Putamen (tissue), 1 donor: ENCODE measurements at places on chromosomes 5 and 9.

GRCh38 chr5:4911646-4912403 lies 228.3 kb upstream of the ADAMTS16 start:
- no peak for DNase-seq

- DNase-seq: no peak
These were observed 305.0 kb upstream of the TNC start for GRCh38 chr9:115422932-115423440.

GRCh38 chr5:4579679-4580078 lies 560.5 kb upstream of the ADAMTS16 start:
- no peak for DNase-seq

DNA sequence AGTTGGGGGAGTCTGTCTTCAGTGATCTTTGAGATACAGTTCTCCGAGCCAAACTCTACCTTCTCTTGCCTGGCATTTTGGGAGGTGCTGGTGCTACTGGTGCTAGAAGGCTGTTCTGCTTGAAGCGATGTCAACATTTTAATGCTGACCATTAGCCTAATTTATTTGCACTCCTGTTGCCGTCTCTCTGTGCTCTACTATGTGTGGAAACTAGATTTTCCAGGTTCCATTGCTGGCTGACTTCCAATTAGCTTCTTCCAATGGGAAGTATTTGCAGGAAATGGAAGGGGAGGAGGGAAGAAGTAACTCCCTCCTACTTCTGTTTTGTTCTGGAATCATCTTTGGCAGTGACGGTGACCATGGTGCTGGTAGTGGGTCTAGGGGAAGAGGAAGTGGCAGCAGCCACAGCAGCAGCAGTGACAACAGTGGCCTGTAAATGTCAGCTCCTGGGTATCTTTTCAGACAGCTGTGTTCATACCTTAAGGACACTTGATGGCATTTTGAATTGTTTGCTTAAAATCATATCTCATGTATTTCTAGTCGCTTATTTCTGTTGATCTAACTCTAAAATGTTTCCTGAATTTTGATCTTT lies 7.9 kb downstream of the TXNDC8 start:
- no peak for DNase-seq

- no peak for DNase-seq
These were observed 112.0 kb upstream of the SPOCK1 start for GRCh38 chr5:137611011-137611580.

GRCh38 chr9:121282277-121283079 lies 14.5 kb downstream of the GSN start:
- no peak for DNase-seq

DNA sequence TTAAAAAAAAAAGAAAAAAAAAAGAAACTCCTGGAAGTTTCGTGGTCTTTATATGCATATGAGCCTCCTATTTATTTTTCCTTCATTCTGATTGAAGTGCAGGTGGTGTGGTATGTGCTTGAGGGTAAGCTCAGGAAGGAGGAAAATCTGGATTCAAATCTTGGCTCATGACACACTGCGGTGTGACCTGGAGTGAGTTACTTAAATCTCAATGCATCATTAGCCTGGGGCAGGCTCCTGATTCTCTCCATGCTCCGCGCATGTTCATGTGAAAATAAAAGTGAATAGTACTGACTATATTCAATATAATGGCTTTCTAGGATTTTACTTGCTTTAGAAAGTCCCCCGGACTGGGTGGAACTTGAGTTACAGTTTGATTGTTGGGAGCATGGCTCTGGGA lies 35.6 kb downstream of the PTTG1 start:
- no peak for DNase-seq

DNA sequence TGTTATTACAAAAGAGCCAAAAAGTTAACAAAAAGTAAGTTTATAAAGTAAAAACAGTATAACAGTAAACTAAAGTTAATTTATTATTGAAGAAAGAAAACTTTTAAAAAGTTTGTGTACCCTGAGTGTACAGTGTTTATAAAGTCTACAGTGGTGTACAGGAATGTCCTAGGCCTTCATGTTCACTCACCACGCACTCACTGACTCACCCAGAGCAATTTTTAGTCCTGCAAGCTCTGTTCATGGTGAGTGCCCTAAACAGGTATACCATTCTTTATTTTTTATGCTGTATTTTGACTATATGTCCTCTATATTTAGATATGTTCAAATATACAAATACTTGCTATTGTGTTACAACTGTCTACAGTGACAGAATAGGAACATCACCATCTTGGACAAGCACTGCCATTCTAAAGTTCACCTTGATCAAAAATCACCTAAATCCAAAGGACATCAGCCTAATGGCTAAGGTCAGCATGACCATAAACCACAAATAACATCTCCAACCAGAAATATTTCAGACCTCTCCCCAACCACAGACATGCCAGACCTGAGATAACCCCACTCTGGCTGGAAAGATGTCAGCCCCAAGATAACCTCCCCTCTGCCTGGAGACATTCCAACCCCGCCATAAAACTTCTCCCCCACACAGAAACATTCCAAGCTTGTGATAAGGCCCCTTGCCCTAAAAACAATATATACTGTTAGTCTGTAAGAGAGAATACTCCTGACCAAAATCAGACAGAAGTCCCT lies 56.1 kb downstream of the AGXT2 start:
- DNase-seq: no peak

DNA sequence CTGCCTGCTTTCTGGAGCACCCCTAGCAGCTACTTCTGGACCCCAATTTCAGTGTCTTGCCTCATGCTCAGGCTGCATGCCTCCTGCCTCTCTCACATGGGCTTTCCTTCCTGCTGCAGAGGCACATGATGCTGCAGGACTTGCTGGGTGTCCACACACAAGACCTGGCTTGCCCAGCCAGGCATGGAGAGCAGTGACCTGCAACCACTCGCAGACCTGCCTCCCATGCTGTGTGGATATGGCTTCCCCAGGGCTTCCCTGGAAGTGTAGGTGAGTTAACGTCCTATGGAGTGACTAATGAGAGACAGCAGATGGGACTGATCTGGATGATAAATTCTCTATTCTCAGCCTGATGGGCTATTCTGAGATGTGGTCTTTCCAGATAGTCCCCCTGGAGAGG lies 53.2 kb upstream of the SMIM32 start:
- DNase-seq: no peak

DNA sequence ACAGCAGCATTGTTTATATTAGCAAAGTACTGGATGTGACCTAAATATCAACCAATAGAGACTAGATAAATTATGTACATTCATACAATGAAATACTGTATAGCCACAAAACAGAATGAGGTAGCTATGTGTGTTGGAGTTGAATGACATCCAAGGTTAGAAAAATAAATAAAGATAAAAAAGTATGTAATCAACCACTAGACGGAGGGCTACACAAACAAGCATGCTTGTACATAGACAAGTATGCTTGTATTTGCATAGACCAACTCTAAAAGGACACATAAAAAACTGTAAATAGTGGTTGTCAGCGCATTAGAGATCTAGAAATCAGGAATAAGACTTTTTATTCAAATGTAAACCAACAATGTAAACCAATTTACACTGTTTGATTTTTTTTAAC lies 3.0 kb downstream of the FEM1C start:
- DNase-seq: no peak

DNA sequence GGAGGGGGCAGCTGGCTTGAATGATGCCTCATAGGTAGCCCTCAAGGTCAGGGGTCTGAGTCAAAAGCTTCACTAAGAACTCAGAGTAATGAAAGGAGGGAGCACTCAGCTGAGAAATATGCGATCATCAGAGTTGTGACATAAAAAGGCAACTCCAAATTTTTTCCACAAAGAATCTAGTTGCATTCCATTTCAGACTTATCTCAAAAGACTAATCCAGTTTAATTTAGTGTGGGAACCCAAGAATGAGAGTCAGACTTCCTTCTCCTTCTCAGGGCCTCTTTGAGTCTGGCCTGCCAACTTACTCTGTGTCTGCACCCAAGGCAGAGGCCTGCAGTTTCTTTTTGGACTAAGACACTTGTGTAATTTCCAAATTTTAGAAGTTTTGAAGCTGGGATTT lies 34.7 kb downstream of the GABRP start:
- no peak for DNase-seq
